ENCODE measurements at places on chromosomes 11 and 22. TPM values are rescaled to one million over a fixed set of nuclear protein-coding genes. Genes with fewer than 3 reads are reported as not detected.

GRCh38 chr11:4202749-4203148 lies 108.2 kb downstream of the RRM1 start:
- no peak for DNase-seq

- DNase-seq = no peak
Measured at GRCh38 chr22:23579280-23579679, 810 bp downstream of the IGLL1 start.

The ANKK1 gene
- total RNA-seq = not detected

The SAA2 gene
- total RNA-seq = not detected

The GSTT2B gene
- total RNA-seq = 4.0 TPM

Data from lung microvascular endothelial cell (primary cell).